Foreskin melanocyte (primary cell): ENCODE measurements at places on chromosomes 2 and 18.

- DNase-seq: no peak
Measured at GRCh38 chr2:16228951-16229350, 288.6 kb downstream of the MYCN start.

DNA sequence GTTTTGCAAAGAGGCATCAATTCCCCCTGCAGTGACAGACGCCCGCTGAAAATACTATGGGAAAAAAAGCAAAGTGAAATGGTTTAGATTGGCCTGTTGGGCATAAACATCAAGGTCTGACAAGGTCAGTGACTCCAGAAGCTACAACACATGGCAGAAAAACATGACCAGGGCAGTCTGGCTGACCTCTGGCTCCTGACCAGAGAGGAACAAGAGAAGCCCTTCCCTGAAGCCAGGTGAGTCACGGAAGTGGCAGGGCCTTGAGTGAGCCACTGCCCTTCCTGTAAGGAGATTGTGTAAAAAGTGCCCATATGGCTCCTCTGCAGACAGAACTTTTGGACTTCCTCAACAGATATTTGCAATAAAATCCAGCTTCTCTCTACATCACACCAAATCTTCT lies 72.0 kb downstream of the DNER start:
- DNase-seq: no peak

- DNase-seq: no peak
Measured at GRCh38 chr2:207087046-207087902, 78.5 kb downstream of the KLF7 start.

DNA sequence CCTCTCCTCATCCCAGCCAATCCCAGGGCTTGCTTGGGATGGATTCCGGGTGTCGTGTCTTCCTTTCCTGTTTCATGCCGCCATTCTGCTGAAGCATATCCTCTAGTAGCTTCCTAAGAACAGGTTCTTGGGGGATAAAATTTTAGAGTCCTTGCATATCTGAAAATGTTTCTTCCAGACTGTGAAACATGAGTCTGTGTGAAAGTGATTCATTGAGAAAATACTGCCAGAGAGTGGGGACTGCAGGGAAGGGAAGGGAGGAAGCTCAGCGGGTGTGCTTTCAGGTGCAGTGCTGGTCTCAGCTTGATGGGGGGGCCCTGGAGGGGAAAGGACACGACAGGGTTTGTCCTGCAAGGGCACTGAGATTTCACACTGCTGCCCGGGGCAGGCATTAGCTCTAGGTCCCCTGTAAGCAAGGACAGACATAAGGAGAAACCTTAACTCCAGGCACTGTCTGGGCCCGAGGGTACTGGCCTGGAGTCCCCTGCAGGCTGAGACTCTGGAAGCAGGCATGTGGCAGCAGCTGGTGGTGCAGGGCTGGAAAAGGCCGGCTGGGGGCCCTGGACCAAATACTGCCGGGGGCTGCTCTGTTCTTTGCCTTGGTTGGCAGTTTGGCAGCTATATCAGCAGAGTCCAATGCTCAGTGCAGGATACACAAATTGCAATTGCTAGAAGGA lies 97.6 kb upstream of the HS6ST1 start:
- DNase-seq: no peak

GRCh38 chr2:232633413-232634205 lies at the start of gene EFHD1:
Gene EFHD1 (plus strand): TSS chr2:232633604. CDS start chr2:232633705, 101 bp downstream.
- peak; percentile 59 for DNase-seq

DNA sequence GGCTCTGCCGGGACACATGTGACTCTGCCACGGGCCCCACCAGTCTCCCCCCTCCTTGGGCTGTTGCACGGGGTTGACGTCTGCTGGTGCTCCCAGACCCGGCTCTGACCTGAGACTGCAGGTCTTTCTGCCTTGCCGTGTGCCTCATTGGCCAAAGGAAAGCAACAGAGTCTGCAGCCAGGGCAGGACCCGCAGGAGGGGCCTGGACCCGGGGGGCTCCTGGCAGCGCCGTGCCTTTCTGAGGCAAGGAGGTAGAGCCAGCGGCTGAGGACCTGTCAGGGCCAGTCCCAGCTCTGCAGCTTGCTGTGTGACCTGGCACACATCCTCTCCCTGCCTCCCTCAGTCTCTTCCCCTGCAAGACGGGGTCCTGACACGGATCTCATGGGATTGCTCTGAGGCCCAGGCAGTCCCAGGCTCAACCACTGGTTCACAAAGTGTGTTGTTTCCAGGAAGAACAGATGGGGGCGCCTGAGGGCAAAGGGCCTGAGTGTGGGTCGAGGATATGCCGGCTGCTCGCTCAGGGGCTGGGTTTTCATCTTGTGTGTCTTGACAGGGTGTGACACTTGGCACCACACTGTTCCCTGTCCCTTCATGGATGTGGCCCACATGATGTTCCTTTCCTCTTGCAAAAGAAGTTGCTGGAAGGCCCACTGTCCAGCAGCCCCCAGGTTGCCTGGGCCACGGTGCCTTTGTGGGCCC lies 9.0 kb downstream of the CAPN10 start:
- DNase-seq: no peak
